ENCODE measurements at places on chromosomes 12 and 14. TPM values are rescaled to one million over a fixed set of nuclear protein-coding genes. Genes with fewer than 3 reads are reported as not detected.

- DNase-seq = peak; percentile 71
Measured at GRCh38 chr14:73829526-73830431, 21.9 kb upstream of the PTGR2 start.

- no peak for DNase-seq
Measured at GRCh38 chr12:66244446-66244845, 55.4 kb downstream of the IRAK3 start.

- DNase-seq = peak; percentile 23
Measured at GRCh38 chr14:67680121-67680602, 5.7 kb upstream of the VTI1B start.

GRCh38 chr14:24881116-24881893 lies 168.6 kb downstream of the STXBP6 start:
- DNase-seq = no peak

DNA sequence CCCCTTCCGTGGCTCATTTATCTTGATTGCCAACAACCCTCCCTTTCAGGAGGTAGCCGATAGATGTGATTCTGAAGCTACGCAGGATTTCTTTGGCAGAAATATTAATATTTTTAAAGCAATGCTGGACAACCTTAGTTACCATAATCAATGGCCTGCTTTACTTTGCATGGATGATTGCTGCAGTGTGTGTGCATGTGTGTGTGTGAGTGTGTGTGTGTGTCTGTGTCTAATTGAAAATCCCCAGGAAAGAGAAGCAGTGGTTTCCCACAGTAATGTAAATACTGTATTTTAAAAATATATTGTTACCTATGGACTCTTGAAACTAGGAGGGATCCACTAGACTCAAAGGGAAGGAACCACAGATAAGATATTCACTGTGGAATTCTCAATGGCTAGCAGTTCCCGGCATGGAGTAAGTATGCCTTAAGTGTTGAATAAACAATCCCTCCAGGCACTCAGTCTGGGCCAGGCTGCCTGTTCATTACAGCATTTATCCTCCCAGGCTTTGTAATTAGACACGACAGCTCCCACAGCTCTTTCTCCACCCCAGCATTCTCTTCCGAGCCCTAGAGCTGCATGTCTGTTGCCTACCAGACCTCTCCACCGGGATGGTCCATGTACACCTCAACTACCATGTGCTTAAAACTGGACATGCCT lies 22.5 kb upstream of the C14orf132 start:
- no peak for DNase-seq

The AKAP5 gene
- total RNA-seq = 0.27 TPM

The DEGS2 gene
- total RNA-seq = 12.4 TPM

The MIP gene
- total RNA-seq = under 0.01 TPM

The SNRNP35 gene
- total RNA-seq = 27.7 TPM

The MLXIP gene
- 50.9 TPM for total RNA-seq

The PAPOLA gene
- total RNA-seq = 74.6 TPM

The HOTAIR gene
- not detected for total RNA-seq

The NCOR2 gene
- total RNA-seq = 54.7 TPM
